ENCODE measurements at places on chromosomes 11 and 22.

DNA sequence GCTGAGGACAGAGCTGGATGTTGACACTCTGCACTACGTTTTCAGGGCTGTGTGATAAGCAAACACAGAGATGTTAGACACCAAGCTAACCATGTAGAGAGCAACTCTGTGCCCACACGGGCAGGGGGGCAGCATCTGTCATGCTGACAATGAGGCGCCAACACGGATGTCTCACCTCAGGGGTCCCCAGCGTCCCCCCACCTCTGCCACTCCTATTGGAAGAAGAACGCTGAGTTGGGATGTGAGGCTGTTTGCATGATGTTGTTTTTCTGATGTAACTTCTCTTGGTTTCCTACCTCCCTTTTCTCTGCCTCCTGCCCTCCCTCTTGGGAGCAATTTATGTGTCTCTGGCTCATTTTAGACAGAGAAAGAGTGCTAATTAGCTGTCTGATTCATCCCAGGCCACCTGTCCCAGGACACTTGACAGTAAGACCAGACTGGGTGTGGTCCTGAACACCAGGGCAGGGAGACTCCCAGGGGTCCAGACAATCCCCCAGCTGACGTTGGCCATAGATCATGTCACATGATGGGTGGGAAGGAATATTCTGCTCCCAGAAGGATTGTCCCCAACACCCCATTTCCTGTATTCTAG is 89.2 kb upstream of the NCAM1 start:
- no peak for DNase-seq

DNA sequence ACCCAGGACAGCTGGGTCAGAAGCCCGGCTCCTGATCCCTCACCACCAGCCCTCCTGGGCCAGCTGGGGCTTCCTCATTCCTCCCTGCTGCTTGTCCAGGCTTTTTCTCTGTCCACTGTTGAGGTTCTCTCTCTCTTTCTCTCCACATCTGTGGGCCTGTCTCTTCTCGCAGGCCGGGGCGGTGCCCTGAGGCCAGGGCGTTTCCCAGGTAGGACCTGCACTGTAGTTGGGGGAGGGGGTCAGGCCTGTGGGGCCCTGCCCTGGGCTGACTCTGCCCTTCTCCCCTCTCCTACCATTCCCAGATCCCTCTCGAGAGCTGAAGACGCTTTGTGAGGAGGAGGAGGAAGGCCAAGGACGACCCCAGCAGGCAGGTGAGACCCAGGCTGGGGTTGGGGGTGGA is 4.9 kb downstream of the EHBP1L1 start:
- DNase-seq, result no peak

DNA sequence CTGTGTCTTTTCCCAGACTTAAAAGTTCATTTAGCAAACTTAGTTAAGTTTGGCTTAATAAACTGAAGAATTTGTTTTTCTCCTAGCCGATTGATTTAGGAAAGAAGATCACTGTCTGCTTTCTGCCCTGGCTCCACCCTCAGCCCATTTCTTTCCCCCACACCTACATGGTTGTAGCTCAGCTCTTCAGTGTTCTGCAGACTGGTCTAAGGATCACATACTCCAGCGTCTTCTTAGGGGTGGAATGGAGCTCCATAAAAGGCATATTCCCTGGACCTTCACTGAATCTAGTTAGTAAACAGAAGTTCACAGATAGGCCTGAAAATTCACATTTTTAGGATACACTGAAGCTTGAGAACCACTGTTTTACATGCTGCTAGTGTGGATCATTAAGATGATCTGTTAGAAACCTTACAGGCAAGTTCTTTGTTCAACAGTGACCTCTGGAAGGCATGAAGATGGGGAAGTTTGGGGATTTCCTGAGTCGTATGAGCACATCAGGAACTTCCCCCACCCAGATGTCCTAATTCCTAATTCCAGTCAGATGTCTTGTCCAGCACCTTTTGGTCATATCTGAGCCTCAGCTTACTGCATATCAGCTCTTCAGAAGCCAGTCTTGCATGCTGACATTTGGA is 16.8 kb downstream of the PIWIL4 start:
- DNase-seq, result peak; percentile 46

GRCh38 chr11:9066433-9066925 is 24.9 kb downstream of the SCUBE2 start:
- DNase-seq, result no peak

GRCh38 chr11:116938471-116939070 is 101.1 kb upstream of the APOA1 start:
- no peak for DNase-seq

GRCh38 chr11:83681031-83681781 is 395.0 kb upstream of the CCDC90B start:
- DNase-seq, result no peak

- no peak for DNase-seq
These were observed 149.4 kb downstream of the SNX19 start for GRCh38 chr11:130766650-130767565.

GRCh38 chr11:115421992-115422689 is 82.1 kb downstream of the CADM1 start:
- DNase-seq, result no peak

GRCh38 chr22:41902932-41903421 is 11.9 kb downstream of the SHISA8 start:
- DNase-seq, result no peak

DNA sequence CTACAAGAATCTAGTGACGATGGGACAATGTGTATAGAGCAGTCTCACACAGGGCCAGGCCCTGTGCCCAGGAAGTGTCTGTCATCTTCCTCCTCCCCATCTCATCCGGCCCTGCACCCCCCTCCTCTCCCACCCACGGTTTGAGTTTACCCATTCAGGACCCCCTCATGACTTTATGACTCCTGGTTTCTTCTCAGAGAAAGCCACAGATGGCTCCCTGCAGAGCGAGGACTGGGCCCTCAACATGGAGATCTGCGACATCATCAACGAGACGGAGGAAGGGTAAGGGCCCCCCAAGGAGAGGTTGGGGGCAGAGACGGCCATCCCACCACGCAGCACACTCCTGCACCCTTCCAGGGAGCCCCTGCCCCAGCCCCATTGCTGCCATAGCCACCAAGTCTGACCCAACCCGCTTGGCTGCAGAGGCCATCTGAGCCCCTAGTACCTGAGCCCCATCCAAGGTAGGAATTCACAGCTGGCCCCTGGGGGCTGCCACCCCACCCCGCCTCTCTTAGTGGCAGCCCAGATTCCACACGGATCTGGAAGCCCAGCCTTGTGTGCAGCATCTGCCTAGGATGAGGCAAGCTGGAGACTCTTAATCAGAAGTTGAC is 18.1 kb downstream of the TOM1 start:
- DNase-seq, result no peak

DNA sequence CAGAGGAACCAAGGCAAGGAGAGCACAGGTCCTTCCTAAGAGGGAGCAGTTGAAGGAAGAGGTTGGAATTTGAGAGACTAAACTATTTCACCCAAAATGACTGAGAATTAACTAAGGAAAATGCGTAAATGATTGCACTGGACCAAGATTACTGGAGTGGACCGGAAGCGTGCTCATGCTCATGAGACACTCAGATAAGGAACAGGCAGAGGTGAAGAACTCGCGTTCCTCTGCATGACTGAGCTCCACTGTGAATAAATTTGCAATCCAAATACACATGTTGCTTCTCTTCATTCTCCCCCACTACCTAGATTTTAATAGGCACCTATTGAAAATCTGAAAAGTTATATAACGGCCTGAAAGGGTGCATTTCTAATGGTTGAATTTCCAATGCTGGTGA is 207.0 kb downstream of the KIRREL3 start:
- DNase-seq, result no peak

DNA sequence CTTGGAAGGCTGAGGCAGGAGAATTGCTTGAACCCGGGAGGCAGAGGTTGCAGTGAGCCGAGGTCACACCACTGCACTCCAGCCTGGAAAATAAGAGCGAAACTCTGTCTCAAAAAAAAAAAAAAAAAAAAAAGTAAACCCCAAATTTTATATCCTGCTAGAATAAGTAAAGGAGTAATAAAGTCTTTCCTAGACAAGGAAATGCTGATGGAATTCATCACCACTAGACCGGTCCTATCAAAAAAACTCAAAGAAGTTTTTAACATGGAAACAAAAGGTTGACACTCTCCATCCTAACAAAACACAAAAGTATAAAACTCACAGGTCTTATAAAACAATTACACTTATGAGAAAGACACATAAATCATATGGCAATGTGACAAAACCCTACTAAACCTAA is 213.9 kb downstream of the SBF2 start:
- peak; percentile 9 for DNase-seq

DNA sequence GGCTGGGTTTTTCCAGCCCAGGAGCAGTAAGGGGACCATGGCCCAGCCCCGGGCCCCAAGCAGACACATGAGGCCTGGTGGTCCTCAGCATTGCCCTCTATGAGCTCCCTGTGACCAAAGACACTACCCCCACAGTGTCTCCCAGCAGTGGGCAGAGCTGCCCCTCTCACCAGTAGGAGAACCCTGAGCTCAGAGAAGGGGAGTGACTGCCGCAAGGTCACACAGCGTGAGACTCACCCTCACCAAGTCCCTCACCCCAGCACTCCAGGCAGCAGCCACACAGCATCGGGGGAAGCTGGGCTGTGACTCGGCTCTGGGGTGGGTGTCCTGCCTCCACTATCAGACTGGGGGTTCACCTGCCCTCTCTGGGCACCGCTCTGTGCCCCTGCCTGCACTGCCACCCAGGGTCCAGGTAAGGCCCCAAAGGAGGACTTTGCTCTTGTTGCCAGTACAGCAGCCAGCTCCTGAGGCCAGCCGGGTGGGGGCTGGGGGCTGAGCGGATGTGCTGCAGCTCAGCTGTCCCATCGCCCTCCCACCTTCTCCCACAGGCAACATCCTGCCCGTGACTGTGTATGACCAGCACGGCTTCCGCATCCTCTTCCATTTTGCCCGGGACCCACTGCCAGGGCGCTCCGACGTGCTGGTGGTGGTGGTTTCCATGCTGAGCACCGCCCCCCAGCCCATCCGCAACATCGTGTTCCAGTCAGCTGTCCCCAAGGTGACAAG is 7.9 kb upstream of the SH3BP1 start:
- no peak for DNase-seq

DNA sequence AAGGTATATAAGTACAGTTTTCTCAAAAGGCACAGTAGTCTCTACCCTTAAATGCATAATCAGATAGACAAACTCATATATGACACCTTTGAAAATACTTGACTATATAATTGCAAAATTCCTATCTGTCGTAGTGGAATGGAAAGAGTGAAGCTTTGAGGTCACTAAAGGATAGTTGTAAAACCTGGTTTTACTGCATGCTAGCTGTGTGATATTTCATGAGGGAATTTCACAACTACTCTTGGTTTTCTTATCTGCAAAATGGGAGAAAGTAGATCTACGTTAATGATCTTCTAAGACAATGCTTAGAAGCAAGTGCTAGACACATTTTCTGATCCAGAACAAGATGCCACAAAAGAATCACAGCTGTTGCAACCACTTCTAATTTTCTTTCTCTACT is 332.2 kb downstream of the AASDHPPT start:
- no peak for DNase-seq

GRCh38 chr11:117885777-117886176 is 9.3 kb upstream of the FXYD6 start:
- DNase-seq, result no peak

- no peak for DNase-seq
These were observed 64.8 kb downstream of the RPUSD4 start for GRCh38 chr11:126146454-126147192.

DNA sequence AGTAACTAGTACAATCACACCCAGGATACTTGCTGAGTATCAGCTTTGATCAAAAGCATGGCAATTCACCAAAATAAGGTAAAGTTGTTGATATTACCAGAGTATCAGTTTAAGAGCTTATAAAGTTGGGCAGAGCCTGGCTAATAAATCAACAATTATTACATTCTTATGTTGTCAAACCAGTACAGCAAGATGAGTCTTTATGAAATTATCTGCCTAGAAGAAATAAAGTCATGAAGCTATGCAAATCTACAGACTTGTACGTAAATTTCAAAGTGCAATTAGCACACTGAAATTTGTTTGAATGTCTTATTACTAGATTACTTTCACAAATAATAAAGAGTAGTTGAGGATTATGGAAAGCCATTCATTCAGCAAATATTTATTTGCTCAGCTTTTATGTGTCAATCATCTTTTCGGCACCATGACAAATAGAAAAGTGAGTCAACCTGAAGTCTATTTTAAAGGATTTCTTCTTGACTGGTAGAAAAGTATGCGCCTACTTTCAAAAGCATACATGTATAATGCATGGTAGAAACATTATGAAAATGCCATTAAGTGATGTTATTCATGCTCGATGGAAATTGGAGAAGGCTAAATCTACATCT is 5.0 kb upstream of the ANO3 start:
- no peak for DNase-seq

- peak; percentile 12 for DNase-seq
These were observed 995 bp downstream of the TMEM134 start for GRCh38 chr11:67468056-67468455.

DNA sequence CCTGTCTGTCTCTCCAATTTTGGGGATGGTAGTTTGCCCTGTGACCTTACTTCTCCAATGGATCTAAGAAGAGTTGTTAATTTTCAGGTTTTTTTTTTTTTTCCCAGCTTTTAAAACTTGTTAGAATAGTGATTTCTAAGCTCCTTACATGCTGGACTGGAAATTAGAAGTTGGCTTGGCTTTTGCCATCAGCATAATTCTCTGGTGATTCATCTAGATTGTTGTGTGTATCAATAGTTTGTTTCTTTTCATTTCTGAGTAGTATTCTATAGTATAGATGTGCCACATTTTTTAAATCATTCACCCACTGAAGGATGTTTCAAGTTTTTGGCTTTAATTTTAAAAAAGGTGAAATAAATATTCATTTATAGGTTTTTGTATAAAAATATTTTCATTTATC is 51.4 kb downstream of the ADAMTS15 start:
- DNase-seq, result peak; percentile 66

- DNase-seq, result no peak
These were observed 131.9 kb downstream of the MPPED1 start for GRCh38 chr22:43543522-43544288.

GRCh38 chr11:50182486-50182885 is 149.8 kb downstream of the OR4C45 start:
- no peak for DNase-seq

DNA sequence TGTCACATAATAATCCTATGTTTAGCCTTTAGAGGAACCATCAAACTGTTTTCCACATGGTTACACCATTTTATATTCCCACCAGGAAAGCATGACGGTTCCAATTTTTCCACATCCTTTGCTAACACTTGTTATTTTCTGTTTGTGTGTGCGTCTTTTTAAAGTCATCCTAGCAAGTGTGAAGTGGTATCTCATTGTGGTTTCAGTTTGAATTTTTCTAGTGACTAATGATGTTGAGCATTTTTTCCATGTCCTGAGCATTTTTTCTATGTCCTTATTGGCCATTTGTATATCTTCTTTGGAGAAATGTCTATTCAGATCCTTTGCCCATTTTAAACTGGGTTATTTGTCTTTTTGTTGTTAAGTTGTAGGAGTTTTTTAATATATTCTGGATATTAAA is 53.7 kb upstream of the DEPDC7 start:
- DNase-seq, result no peak

- no peak for DNase-seq
These were observed 8.5 kb upstream of the ARFGAP3 start for GRCh38 chr22:42865536-42865935.
